ENCODE measurements at places on chromosomes 16 and 17.

GRCh38 chr17:79116575-79117368 lies 42.1 kb downstream of the ENGASE start:
- no peak for DNase-seq

DNA sequence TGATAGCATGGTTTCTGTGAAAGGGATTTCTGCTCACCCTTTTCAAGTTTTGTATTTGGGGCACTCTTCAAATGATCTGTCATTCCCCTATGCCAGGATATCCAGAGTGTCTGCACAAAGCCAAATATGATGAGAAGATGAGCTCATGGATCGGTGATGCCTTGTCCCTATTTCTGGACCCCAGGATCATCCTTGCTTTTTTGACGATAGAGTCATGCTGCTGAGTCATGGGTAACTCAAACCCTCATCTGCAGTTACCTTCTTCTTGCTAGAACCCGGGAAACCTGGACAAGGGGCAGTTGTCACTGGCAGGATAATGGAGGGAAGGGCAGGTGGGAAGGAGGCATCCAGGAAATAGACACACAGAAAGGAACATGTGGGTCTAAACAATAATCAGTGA lies 17.8 kb upstream of the MAPT start:
- DNase-seq = no peak

DNA sequence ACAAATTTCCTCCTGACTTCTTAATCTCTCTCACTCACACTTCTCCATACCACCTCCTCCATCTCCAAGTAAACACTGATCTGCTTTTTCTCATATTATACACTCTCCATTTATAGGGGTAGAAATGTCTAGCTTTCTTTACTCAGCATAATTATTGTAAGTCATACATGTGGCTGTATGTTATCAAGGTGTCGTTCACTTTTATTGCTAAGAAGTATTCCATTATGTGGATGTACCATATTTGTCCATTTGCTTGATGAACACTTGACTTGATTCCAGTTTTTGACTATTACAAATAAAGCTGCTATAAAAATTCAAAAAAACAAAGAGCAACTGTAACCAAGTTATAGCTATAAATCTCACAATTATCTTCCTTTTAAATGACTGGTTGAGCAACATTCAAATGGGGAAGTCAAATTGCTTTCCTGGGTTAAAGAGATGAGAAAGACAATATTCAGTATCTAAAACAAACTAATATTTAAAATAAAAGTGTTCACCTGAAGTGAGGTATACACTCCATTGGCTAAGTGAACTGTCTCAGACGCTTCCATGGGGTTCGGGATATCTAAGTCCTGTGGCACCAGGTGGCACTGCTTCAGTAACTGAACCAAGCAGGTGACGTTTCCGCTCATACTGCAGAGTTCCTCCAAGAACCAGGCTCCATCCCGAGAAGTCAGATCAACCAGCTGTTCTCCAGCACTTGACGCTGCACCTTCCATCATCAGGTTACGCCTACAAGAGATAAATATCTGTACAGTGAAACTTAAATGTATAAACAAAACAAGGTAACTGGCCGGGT lies 32.6 kb upstream of the ARL6IP1 start:
- no peak for DNase-seq

DNA sequence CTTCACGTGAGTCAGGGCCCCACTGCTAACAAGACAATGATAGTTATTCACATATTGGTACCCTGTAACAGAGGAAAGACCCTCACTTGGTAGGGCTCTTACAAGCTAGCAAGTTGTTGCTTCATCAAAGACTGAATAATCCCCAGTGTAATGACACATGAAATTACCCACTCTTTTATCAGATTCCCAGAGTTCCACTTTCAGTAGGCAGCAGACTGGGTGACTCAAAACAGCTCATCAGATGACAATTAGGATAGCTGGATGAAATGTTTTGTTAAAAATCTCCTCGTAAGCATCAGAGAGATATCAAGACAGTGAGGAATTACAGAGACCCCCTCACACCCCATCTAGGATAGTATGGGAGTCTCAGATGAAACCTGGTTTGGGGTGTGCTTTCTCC lies 6.8 kb upstream of the OR1E2 start:
- DNase-seq = no peak

- DNase-seq = no peak
Observed at GRCh38 chr17:15963670-15964110, 18.8 kb downstream of the ADORA2B start.

- DNase-seq = no peak
Observed at GRCh38 chr17:19763416-19763815, 15.3 kb upstream of the ALDH3A1 start.

- DNase-seq = no peak
Observed at GRCh38 chr17:63445954-63446752, at the start of gene CYB561. Gene CYB561 (minus strand): TSS chr17:63446306. CDS start chr17:63437547, 8,759 bp downstream.

DNA sequence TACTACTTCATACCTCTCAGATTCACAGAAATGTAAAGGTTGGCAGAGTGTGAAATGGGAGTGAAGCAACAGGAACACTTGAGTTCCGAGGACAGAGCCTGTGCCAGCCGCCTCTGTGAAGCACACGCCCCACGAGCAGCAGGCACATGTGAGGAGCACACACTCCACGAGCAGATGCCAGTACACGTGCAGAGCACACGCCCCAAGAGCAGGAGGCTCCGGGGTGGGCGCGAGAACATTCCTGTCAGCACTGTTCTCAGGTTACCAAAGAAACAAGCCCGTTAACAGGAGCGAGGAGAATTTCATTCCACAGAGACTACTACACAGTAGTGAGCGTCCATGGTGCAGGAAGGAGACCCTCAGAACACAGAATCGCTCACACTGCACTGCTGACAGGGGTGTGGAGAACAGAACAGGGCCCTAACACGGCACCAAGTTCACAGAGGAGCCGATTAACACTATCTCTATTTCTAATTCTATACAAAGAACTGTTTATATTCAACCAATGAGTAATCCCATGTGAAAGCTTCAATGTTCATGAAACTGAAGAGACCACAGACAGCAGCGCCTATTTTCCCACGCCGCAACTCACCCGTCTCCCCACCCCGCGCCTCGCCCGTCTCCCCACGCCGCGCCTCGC lies 40.1 kb downstream of the KLHDC4 start:
- DNase-seq = no peak

GRCh38 chr16:12749076-12749475 lies 54.6 kb downstream of the CPPED1 start:
- no peak for DNase-seq

GRCh38 chr17:73785496-73785895 lies 141.3 kb upstream of the SDK2 start:
- no peak for DNase-seq

DNA sequence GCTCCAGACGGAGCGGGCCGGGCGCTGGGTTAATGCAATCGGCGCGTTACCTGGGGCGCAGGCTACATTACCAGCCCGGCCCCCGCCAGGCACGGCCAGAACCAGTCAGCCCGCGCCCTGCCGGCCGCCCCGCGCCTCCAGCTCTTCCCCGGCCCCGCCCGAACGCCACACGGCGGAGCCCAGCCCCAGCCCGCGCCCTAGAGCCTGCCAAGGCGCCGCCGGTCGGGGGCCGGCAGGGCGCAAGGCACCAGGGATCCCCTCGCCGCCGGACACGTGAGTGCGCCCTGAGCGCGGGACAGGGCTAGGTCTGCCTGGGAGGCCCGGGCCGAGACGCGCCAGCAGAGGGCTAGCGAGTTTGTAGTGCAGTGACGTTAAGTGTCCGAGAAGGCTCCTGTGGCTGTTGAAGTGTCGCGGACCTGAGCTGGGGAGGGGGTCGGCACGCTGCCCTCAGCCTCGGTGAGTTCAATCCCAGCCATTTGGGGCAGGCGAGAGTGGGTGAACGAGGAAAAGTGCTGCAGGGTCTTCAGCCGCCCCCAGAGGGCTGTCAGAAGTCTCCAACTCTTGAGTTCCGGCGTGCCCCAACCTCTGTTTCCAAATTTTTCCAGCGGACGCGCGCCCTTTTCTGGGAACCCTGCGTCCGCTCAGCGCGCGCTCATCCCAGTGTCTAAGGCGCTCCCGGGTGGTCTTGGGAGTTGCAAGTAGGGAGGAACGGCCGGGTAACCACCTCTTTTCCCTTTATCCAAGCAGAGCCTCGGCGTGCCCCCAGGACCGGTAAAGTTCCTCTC lies at the start of gene SLC6A2:
TSS of gene SLC6A2 (plus strand) at position 92 of the 785 bp plus-strand sequence. CDS start 707 bp downstream, outside the sequence.
- no peak for DNase-seq

- DNase-seq = no peak
Observed at GRCh38 chr16:73878611-73879010, 418.0 kb upstream of the PSMD7 start.

DNA sequence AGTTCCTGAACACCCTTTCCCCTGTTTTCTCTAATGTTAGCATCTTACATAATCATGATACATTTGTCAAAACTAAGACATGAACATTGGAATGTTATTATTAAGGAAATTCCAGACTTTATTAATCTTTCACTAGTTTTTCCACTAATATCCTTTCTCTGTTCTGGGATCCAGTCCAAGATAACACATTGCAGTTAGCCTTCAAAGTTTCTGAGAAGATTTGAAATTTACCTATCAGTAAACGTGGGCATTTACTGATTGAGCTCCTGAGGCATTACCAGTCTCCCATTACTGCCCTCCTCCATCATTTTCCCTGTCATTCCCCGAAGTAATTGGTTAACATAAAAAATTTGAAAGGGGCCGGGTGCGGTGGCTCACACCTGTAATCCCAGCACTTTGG lies 5.7 kb upstream of the CD300LG start:
- no peak for DNase-seq

DNA sequence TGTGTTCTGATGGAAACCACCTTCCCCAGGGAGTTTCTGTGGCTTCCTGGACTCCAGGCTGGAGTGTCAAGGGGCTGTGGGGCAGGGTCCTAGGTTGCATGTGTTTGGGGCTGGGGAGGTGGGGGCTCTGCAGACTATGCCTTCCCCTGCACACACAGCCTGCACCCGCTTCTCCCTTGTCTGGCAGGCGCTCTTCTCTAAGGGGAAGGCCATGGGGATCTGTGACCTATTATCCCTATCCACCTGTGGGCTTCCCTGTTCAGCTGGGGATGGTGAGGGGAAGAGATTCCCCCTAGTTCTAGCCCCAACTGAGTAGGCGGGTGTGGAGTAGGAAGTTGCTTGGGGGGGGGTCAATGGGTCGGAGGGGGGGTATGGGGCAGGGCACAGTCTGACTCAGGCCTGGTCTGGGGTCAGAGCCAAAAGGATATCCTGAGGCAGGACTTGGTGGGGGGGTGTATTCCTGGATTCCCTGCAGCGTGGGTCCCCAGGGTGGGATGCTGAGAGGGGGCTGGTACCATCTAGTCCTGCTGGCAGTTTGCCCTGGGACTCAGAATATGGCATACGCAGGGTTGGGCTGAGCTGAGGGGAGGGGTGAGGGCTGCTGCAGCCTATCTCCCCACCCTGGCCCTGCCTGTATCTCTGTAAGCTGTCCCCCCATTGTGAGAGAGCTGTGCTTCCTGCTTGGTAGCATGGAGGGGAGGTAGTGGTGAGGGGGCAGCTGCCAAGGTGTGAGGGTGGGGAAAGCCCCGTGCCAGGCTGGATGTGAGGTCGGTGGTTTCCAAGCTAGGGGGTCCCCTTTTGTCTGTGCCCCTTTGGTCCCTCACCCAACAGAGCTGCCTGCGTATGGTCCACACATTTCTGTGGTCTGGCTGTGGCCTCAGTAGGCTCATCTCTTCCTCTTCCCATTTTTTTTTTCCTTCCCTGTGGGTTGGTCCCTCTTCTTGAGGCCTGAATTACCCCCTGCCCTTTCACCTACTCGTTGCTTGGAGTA lies 14.7 kb downstream of the RARA start:
- DNase-seq = no peak

GRCh38 chr16:84451781-84452180 lies 52.7 kb downstream of the MEAK7 start:
- no peak for DNase-seq

DNA sequence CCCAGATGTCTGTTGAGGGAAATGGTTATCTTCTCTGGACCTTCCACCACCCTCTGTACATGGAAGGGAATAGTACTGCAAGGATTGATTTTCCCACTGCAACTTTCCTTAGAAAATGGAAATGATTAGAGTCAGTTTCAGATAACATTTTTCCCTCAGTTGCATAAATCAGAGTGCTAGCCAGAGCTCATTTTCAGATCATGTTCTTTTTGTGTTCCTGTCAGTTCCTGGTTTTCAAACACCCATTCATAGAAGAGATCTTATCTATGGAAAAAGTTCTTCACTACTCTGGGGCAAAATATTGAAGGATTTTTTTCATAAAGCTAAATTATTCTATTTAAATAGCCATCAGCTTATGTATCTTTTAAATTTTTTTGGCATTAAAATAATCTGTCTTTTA lies 11.7 kb upstream of the COX10 start:
- DNase-seq = no peak

DNA sequence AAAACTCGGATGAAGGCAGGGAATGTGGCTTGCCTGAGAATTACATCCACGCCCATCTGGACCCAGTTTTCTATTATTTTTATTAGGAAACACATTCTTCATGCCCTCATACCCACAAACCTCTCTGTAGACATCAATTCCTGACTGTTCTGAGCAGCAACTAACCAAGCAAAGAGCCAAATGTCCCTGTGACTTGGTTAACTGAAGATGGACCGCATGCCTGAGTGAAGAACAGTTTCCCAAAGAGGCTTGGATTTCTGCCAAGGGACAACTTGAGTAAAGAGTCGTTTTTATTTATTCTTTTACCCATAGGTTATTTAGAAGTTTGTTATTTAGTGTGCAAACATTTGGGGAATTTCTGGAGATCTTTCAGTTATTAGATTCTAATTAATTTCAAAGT lies 259.8 kb downstream of the GRIN2A start:
- no peak for DNase-seq

DNA sequence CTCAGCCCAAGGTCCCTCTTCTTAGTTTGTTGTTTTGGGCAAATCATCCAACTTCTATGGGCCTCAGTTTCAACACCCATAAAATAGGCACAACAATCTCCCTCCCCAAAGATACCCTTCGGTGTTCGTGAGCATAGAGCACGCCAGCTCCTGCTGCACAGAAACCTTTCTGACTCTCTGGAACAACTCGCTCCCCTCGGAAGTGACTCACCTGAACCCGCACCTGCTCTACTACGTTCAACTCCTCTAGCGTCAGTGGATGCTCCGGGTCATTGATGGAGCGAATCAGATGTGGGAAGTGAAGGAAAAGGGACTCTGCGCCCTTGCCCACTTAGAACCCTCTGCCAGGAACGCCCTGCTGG lies 445 bp downstream of the CIAO2B start:
- DNase-seq = no peak

GRCh38 chr17:81396722-81397313 lies 1.6 kb downstream of the BAHCC1 start:
- DNase-seq = no peak

All from coronary artery (tissue), 2 donors.